Hypothalamus (tissue), 51 donors: ENCODE measurements at places on chromosomes 7 and 10.

DNA sequence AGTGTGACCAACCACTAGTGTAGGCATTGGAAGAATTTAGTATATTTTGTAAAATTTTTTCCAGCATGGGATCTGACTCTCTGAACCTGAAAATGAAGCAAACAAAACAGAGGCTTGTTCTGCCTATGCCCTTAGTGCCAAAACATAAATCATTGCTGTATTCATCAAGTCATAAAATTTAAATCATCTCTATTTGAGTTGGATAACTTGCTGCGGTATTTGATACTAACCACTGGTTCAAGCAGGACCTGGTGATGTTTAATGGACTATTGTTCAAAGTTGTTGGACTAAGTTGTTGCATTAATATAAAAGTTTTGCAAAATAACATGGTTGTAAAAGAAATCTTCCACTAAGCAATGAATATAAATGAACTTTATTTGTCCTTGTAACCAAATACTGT, 19.8 kb upstream of the RPA3 start:
- no peak for DNase-seq

- no peak for DNase-seq
Observed at GRCh38 chr10:128575761-128576160, 449.5 kb upstream of the MKI67 start.

DNA sequence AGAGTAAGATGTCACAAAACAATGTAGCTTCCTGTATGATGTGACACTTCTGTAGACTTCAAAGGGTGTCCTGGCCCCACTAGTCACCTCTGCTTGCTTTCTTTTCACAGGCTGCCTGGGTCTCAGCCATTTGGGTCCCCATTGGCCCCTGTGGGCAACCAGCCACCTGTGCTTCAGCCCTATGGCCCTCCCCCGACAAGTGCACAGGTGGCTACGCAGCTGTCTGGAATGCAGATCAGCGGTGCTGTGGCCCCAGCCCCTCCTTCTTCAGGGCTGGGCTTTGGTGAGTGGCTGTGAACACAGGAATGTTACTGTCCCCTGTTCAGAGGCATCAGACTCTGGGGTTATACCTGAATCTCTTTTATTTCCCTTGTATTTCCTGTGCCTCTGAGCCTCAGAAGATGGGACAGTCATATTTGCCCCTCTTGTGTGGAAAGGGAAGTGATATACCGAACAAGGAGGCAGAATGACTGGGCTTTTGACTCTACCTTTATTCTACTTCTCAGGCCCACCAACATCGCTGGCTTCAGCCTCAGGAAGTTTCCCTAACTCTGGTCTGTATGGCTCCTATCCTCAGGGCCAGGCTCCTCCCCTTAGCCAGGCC, 15.4 kb downstream of the SEC24C start:
- DNase-seq, result no peak

DNA sequence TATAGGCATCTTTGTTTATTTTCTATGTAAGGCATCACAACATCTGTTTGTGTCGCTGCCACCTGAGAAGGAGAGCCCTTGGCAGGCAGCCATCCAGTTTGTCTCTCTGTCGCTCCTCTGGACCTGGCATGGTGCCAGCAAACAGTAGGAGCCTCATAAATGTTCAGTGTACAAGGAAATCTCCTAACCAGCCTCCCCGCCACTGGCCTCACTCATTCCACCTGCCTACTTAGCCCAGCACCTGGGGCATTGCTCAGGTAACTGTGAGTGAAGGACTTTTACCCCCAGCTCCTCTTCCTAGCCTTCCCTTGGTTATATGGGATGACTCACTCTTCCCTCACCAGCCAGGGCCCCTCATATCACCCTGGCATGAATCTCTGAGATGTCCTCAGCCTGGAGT, 61.7 kb upstream of the NPTX2 start:
- DNase-seq, result no peak

DNA sequence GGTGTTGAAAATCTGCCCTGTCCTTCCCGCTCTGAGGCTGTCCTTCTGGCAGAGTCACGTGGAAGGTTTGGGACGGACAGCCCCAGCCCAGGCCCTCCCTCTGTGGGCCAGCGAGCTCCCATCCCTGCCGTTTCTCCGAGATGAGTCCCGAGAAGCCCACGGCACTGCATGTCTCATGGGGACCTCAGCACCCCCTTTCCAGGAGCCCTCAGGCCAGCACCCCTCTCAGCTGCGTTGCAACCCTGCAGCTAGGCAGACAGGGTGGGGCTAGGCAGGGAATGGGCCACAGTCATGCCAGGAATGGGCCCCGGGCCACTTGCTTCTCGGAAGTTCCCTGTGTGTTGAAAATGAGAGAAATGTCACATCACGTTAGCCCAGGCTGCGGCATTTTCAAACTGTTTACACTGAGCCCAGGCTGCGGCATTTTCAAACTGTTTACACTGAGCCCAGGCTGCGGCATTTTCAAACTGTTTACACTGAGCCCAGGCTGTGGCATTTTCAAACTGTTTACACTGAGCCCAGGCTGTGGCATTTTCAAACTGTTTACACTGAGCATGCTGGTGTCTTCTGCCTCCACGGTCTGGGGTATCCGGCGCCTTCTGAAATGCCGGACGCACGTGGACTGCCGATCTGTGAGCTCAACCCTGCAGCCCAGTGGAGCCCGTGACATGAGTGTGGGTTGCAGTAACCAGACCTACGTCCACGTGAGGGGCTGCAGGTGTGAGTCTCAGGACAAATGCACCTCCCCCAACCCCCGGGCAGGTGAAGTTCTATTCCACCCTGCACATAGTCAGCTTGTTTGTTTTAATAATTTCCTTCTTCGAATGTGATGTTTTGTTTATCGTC, 42.6 kb downstream of the FAM20C start:
- DNase-seq, result no peak

- no peak for DNase-seq
Observed at GRCh38 chr10:96421995-96422394, 63.2 kb upstream of the OPALIN start.

- no peak for DNase-seq
Observed at GRCh38 chr10:65017523-65017922, 1496.3 kb downstream of the REEP3 start.

DNA sequence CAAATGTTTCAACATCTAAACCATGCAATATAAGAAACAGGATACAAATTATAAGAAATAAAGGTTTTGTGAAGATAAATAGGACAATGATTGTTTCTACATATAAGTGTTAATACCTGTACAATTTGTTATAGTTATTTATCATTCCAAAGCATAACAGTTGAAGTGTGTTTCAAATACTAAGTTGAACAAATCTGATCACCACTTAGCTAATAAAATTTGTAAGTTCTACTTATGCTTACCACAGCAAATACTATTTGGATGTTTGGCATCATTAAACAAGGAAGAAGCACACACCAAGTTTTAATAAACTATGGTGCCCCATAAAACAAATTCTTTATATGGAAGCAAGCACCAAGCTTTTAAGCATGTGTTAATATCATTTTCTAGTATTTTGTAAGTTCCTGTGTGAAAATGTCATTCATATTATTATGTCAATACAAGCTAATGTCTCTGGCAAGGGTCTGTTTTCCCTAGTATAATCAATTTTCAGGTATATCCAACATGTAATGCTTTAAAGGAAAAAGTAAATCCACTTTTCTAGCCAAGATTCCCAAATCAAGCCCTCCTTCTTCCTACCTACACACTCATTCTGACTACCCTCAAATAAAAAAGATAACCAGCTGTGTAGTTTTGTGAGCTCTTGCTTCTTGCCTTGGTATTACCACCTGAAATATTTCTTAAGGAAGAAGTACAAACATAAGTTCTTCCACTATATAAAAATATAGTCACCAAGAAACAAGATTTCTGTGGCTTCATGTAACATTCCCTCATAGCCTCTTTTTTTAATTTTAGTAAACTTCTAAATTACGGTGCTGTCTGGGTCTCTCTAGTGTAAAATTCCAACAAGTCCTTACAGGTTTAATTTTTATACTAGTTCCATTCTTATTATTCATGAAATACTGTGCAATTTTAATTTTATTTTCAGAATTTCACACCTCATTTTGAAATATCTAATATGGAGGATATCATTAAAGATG, 9.2 kb downstream of the SKAP2 start:
- no peak for DNase-seq

GRCh38 chr7:87627634-87627994, 584 bp upstream of the RUNDC3B start:
- peak; percentile 38 for DNase-seq

- DNase-seq, result no peak
Observed at GRCh38 chr7:132499065-132499464, 77.2 kb downstream of the PLXNA4 start.

DNA sequence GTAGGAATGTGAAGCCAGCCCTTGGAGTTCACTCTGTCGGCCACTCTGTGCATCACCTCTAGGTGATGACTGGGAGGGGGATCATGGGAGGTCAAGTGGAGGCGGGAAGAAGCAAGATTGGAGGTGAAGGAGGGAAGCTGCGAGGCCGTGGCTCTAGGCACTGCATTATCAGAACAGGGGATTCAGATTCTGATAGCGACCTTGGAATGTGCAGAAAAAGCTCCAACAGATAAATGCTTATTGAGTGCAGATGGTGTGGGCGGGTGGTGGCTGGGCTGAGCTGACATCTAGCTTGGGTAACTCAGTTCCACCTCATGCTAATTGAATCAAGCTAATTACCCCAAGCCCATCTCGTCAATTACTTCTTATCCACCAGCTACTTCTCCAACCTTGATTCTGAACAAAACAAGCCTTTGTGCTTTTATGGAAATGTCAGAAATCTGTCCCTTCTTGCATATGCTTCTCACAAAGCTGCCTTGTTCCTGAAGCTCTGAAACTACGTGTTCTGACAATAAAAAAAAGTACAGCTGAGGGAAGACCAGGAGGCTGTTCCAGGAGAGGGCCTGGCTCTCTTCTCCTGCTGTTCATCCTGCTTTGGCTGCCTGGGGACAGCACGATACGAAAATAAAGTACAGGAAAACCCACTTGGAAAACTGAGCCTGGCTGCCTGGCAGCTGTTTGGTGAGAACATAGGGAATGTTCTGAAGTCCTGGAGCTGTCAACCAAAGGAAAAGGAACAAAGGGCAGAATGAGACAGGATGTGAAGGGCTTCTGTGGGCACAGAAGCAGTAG, 27.5 kb downstream of the STRA8 start:
- peak; percentile 26 for DNase-seq

DNA sequence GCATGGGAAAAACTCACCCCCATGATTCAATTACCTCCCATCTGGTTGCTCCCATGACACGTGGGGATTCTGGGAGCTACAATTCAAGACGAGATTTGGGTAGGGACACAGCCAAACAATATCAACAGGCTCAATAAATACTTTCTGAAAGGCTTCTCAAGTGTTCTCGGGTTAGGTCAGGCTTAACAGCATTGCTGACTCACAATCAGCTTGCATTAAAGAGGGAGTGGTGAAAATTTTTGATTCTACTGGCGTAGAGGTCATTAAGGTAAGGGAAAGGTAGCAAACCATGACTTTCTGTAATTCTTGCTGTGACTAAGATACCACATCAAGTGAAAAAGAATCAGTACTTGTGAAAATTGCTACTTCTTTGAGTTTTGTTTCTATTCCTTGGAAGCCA, 126.4 kb downstream of the JCAD start:
- no peak for DNase-seq

DNA sequence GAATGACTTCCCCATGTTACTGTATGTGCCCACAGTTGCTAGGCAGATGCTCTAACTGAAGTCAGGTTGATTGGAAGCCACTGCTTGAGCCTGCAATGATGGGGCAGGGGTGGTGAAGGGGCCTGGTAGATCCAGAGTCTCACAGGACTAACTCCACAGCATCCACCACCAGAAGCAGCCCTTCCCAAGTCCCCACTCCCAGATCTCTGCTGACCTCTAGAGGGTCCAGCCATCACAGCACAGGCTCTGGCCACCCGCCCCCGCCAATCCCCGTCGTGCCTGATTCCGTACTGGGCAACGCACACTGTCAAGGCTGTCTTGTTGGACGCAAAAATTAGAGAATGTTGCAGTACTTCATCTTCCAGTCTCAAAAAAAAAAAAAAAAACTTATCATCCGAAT, 136.8 kb upstream of the PDE1C start:
- DNase-seq, result no peak

- no peak for DNase-seq
Observed at GRCh38 chr10:7980196-7980595, 74.3 kb upstream of the GATA3 start.

DNA sequence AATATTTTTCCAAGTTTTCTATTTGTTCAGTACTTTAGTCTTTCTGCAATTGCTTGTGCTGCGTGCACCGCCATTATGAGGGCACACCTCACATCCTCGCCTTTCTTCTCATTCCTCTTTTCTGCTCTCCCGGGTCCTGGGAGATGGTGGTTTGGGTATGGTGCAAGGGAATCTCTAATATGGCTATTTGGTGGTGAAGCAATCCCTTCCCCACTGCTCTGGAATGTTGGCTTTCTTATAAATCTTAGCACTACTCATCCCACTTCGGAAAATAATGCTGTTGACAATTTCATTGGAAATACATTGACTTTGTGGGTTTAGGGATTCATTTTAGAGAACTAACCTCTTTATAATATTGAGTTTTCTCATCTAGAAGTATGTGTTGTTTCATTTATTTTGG, 1.9 kb upstream of the GCK start:
- DNase-seq, result no peak

DNA sequence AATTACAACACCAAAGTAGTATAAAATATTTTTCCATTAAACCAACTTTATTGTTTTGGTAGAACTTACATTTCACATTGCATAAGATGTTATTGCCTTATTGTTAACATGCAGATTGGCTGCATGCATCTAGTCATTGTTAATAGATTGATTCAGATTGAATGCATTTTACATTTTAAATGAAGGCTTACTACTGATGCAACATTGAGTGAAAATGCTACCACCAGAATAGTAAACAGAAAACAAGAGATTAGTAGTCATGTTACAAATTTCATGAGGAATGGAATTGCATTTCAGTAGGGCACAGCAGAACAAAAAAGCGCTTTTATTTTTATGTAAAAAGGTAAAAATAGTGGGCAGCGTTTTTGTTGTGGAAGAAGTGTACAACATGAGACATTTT, 298.3 kb downstream of the ARL4A start:
- DNase-seq, result no peak

DNA sequence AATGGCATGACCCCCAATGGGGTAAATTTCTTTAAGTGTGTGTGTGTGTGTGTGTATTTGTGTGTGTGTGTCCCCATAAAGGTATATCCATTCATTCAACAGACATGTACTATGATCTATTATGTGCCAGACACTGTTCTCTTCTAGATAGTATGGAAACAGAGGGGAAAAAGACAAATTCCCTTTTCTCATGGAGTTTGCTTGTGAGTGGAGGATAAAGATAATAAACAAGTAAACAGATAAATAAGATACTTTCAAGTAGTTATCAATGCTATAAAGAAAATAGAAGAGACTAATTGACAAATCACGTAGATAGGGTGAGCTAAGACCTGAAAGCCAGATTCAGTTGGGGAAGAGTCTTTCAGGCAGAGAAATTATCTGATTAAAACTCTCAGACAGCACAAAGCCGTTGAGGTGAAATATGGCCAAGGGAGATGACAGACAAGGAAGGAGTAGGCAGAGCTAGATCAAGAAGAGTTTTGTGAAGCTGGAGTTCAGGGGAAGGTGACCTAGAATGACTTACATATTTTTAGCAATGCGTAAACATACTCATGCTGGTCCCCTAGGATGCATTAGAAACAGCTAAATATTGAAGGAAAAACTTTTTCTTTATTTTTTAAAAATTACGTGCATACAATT, 45.2 kb upstream of the DMTF1 start:
- no peak for DNase-seq
